ENCODE measurements at places on chromosomes 13 and 19. TPM values are rescaled to one million over a fixed set of nuclear protein-coding genes. Genes with fewer than 3 reads are reported as not detected.

The BBC3 gene
- total RNA-seq = 12.9 TPM

The NKPD1 gene
- 0.25 TPM for total RNA-seq

The IGFLR1 gene
- 1.3 TPM for total RNA-seq

The SPRY2 gene
- total RNA-seq = 4.6 TPM

The ZNF442 gene
- 0.98 TPM for total RNA-seq

The PRR22 gene
- total RNA-seq = 0.09 TPM

The LAIR1 gene
- total RNA-seq = not detected

The CEACAM1 gene
- not detected for total RNA-seq

The IL12RB1 gene
- not detected for total RNA-seq

The KMT2B gene
- 14.9 TPM for total RNA-seq

The ZNF221 gene
- total RNA-seq = 8.7 TPM

The ZNF134 gene
- 18.6 TPM for total RNA-seq

The LAIR2 gene
- total RNA-seq = not detected

The HCST gene
- total RNA-seq = 0.81 TPM

The SLITRK6 gene
- 0.18 TPM for total RNA-seq

The NTF4 gene
- total RNA-seq = not detected

The KLF12 gene
- total RNA-seq = 10.6 TPM
